ENCODE measurements at places on chromosomes 1 and 21.
A peak's percentile ranks its signal among the peaks of the same experiment; 100 is the strongest.

- no peak for DNase-seq
These were observed 8.6 kb downstream of the LAMC2 start for GRCh38 chr1:183194527-183195141.

DNA sequence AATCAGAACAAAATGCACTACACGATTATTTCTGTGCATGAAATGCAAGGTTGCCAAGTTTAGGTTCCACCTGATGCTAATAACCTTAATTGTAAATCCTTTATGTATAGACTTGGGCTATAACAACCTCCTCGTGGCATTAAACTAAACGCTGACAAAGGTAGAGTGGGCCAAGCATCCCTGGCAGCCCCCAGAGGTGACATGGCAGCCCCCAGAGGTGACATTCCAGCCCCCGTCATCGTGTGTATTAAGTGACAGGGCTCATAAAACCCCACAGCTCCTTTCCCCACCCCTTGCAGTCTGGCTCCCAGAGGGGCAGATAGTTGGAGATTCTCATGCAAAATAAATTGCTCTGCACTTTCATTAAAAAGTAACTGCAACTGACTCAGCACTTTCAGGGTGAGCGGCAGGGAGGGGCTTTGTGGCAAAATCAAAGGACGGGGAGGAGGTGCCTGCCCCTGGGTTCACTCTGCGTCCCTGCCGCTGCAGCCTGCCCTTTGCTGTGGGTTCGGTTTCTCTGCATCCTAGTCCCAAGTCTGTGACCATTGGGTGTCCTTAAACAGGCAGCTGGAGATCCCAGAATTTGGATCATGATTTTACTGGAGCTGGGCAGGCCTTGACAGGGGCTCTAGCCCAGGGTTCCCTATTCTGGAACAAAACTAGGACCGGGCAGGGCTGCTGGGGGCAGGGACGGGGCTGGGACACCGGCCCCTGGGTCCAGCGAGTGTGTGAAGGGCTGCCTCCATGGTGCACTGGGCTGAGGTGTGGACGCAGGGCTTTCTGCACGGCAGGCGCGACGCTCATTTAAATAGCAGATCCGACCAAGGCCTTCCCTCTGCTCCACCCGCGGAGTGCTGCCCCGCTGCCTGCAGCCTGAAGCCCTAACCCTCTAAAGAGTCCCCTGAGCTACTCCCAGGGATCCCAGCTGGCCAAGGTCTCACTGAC, 234.9 kb upstream of the VAMP3 start:
- DNase-seq = no peak

DNA sequence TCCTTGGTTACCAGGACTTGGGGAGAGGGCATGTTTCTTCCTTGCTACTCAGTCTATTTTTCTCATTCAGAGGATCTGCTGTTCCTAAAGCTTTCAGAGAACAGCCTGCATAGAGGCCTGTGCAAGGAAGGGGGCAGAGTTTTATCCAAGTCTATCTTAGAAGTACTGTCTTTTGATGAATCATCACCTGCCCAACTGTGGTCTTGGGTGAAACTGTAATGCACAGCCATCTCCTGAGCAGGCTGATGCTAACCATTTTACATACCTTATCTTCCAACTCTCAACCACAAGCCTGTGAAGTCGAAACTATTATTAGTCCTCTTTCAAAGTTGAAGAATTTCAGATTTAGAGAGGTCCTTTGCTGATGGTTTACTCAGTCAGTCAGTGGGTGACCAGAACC, 368.0 kb downstream of the HHAT start:
- DNase-seq = no peak

GRCh38 chr1:192703283-192704206, 67.6 kb downstream of the RGS13 start:
- no peak for DNase-seq

DNA sequence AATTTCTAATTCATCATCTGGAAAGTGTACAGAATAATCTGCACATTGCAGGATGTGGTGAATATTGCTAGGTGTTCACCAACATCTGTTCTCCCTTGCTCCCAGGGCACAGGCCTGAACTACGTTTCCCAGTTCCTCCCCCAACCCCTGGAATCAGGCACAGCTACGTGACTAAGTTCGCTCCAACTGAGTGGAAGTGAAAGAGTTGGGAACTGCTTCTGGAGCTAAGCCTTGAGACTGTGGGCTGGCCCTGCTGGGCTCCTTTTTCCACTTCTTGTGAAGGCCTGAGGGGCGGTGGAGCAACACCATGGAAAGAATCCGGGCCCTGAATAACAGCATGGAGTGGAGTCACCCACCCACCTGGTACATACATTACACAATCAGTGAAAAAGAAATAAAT, 534.6 kb downstream of the SMYD3 start:
- DNase-seq = no peak

DNA sequence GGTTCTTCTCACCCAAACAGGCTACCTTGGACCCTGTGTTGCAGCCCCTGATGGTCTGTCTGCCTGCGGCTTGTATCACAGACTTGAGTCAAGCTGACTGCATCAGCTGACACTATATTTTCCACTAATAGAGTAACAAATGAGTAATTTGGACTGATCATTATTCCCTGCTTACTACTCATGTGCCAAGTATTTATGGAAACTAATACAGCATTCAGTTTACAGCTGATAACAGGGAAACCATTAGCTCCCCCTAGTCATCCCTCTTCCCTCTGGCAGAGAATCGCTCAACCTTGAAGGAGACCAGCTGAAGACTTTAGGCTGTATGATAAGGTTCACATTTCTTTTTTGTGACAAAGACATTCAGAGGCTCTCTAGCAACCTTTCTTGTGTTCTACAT, 116.6 kb upstream of the SYT6 start:
- DNase-seq = no peak

GRCh38 chr1:228094432-228095016, 8.6 kb downstream of the C1orf35 start:
- DNase-seq = no peak

DNA sequence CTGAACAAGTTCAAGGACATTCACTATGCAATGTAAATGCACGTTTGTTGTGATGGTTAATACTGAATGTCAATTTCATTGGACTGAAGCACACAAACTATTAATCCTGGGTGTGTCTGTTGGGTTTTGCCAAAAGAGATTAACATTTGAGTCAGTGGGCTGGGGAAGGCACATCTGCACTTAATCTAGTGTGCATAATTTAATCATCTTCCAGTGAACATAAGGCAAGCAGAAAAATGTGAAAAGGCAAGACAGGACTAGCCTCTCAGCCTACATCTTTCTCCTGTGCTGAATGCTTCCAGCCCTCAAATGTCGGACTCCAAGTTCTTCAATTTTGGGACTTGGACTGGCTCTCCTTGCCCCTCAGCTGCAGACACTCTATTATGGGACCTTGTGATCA, 40.1 kb downstream of the PRPF38A start:
- no peak for DNase-seq

DNA sequence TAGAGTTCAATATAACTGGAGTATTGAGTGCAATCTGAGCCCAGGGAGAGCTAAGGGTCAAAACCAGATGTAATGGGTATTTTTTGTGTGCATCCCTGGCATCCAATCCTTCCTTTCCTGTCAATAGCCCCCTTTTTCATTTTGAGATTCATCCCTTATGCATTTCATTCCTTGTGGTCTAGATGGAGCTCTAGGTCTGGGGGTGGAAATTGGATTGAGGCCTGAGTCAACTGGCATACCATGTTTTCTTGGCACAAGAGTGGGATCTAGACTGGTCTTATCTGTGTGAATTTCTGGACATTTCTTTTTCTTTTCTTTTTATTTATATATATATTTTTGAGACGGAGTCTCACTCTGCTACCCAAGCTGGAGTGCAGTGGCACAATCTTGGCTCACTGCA, 67.3 kb upstream of the RAB3GAP2 start:
- DNase-seq = no peak

DNA sequence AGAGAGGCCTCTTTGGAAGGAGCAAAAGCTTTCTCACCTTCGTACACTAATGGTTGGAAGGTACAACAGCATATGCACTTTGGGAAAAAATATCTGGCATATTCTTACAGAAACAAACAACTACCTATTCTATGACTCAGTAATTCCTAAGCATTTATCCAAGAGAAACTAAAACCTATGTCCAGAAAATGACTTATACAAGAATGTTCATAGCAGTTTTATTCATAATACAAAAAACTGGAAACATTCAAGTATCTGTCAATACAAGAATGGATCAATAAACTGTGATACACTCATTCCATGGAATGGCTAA, 8.2 kb downstream of the NBPF1 start:
- no peak for DNase-seq

GRCh38 chr1:227774051-227774731, 39.0 kb downstream of the SNAP47 start:
- no peak for DNase-seq

DNA sequence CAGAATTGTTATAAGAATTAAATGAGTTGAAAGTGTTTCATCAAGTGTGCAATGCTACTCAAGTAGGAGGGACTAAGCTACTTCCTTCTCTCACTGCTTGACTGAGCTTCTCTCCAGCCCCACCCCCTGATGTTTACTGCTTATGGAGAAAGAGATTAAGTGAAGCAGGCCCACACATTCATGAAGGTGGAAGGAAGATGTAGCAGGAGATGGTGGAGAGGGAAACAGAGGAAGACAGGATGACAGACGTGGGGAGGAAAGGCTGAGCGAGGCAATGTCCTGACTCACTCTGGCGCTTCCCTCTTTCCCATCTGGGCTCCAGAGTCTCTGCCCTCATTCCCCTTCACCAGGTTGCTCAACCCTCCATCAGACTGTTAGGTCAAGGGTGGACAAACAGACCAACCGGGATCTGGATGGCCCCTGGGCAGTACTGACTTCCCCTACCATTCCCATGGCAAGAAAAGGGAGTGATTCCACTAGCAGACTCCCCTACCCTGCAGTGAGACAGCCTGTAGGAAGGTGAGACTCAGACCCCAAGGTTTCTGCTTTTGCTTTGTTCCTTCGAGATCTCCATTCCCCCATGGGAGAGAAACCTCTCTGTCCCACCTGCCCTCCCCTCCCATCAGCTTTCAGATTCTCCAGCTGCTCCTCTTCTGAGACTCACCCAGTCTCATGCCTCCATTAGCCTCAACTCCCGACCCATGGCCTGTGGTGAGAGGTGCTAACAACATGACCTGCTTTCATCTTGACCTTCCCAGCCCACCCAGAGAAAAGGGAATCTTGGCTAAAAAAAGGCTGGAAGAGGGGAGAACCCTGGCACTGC, 3.1 kb upstream of the ARHGEF2 start:
- peak; percentile 70 for DNase-seq

DNA sequence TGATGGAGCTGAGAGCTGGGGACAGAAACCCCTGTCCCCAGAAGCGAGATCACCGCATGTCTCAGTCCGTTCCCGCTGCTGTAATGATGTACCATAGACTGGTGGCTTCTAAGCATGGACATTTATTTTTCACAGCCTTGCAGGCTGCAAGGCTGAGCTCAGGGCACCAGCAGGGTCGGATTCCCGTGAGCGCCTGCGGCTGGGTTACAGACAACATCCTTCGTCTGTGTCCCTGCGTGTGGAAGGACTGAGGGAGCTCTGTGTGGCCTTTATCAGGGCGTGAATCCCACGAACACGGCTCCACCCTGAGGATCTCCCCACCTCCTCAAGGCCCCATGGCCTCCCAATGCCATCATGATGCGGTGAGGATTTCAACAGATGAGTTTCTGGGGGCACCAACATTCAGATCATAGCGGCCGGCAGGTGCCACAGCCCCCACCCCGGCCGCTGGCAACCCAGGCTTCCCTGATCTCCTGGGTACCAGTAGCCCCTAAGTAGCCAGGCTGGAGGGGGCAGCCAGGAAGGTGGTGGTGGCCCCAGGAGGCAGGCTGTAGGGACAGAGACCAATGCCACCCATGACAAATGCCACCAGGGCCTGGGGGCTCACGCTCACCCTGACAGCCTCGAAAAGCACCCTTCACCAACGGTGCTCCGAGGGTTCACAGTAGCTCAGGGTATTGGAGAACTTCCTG, 104.4 kb downstream of the CRYAA start:
- DNase-seq = no peak

- DNase-seq = no peak
These were observed 38.5 kb upstream of the PSEN2 start for GRCh38 chr1:226831953-226832352.

- DNase-seq = no peak
These were observed 346.4 kb upstream of the DAB1 start for GRCh38 chr1:57770236-57770635.

- no peak for DNase-seq
These were observed 486.4 kb upstream of the DAB1 start for GRCh38 chr1:57910305-57910704.

- DNase-seq = no peak
These were observed 159.0 kb upstream of the CD34 start for GRCh38 chr1:208069908-208070307.

DNA sequence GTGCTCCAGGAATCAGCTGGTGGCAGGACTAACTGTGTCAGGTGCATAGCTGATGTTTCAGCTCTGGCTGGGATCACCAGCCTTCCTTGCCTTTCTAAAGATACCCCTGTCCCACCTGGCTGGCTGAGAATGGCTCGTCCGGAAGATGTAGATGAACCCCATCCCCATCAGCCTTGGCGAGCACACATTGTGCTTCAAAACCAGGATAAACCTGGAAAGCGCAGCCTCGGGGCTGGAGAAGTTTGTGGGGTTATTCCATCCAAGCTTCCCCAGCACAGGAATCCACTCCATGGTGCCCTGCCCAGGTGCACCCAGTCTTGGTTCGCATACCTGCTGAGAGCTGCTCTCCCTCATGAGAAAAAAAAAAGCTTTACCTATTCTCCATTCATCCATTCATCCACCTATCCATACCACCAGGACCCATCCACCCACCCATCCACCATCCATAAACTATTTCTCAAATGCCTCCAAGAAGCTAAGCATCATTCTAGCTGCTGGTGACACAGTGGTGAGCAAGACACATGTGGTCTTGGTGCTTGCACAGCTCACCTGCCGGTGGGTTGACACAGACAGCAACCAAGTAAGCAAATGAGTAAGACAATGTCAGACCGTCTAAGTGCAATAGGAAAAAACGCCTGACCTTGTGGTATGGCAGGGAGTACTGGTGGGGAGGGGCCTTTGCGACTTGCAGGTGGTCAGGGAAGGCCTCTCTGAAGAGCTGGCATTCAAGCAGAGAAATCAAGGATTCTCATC, 94.0 kb downstream of the DMRTB1 start:
- DNase-seq = no peak

- DNase-seq = no peak
These were observed 41.2 kb downstream of the KCNAB2 start for GRCh38 chr1:6086762-6087376.

DNA sequence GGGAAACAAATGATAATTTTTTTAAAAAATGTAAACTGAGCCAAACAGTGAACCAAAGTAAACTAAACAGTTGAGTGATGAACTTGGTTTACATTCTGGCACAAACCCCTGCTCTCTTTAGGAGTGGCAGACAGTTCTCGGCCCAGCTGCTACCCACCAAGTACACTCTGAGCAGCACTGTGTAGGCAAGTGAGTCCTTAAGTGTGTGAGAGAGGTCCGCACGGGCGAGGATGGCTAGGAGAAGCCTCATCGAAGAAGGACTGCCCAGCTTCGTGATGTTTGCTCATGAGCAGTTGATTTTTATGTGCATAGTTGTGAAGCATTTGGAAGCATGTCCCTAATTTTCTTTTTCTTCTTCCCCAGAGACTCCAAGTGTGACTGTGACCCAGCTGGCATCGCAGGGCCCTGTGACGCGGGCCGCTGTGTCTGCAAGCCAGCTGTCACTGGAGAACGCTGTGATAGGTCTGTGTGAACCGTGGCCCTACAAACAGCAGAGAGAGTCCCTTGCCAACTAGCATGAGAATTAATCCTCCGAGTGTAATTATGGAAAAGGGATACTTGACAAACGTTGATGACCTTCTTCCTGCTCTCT, 32.1 kb downstream of the LAMC2 start:
- no peak for DNase-seq

- no peak for DNase-seq
These were observed 874.8 kb downstream of the KCNT2 start for GRCh38 chr1:195733408-195733807.
